ENCODE measurements at places on chromosomes 12 and 14. TPM values are rescaled to one million over a fixed set of nuclear protein-coding genes. Genes with fewer than 3 reads are reported as not detected.

The B3GNT4 gene
- total RNA-seq, result 10.3 TPM

The GRIN2B gene
- total RNA-seq, result 157 TPM

The RNASE7 gene
- total RNA-seq, result not detected

The NANOG gene
- total RNA-seq, result 0.23 TPM

The FAM90A1 gene
- 0.34 TPM for total RNA-seq

The RIC8B gene
- total RNA-seq, result 31.3 TPM

The TAS2R9 gene
- 0.49 TPM for total RNA-seq

- DNase-seq, result no peak
Measured at GRCh38 chr14:64801800-64802199, 77.9 kb downstream of the SPTB start.

- no peak for DNase-seq
Measured at GRCh38 chr12:18703321-18703720, 34.5 kb downstream of the PLCZ1 start.

- no peak for DNase-seq
Measured at GRCh38 chr14:24794644-24795305, 160.8 kb upstream of the GZMB start.

DNA sequence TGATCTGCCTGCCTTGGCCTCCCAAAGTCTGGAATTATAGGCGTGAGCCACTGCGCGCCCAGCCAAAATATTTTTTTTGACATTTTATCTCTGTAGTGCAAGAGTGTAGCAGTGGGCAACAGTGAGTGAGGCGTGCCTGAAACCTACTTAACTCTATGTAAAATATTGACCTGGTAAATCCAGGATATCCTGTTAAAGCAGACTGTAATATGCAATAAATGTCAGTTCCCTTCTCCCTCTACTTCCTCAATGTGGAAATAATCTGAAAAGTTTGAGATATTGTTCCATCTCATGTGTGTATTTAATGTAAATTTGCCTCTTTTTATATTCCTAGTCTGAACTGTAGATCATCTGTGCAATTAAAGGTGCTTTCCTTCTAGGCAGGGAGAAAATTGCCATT is 9.5 kb upstream of the CDK17 start:
- no peak for DNase-seq

- DNase-seq, result no peak
Measured at GRCh38 chr14:66982247-66982646, 207.0 kb upstream of the GARIN2 start.

DNA sequence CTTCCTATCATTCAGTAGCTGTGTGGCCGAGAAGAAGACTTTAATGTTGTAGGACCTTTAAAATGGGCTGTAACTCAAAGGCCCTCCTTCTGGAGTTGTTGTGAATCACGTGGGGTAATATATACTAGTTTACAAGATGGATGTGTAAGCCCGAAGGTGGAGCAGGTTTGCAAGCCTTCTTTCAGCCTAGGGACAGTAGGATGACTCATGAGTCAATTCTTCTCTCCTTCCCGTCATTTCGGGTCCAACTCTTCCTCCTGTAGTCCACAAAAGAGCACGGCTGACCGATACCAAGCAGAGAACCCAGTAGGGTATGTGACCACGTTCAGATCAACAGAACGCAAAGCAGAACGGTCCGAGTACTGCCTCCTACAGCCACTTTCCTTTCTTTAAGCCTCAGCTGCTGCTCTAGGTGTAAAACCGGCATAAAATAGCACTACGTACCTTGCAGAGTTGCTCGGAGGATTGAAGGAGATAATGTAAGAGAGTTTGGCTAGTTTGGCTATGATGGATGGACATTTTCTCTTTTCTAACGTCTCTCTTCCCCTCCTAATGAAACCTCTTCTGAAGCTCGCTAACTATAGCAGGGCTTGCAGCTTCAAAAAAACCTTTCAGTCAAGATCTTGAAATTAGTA is 1.3 kb upstream of the RASSF3 start:
- no peak for DNase-seq

DNA sequence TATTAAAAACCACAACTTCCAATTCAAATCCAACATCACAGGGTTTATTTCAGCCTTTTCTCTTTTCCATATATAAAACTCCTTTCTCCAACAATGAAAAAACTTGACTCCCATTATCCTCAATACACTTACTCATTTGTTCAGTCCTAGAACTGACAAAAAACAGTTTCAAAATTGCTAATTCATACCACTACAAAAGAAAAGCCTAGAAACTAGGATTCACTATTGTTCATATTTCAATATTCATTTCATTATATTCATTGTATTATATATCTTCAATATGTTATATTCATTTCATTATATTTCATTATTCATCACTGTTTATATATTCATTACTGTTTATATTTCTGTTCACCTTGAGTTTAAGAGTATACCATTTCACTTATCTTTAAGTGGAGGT is 85.8 kb downstream of the NUMB start:
- DNase-seq, result no peak

- DNase-seq, result no peak
Measured at GRCh38 chr14:105480199-105480746, 5.7 kb downstream of the CRIP2 start.

DNA sequence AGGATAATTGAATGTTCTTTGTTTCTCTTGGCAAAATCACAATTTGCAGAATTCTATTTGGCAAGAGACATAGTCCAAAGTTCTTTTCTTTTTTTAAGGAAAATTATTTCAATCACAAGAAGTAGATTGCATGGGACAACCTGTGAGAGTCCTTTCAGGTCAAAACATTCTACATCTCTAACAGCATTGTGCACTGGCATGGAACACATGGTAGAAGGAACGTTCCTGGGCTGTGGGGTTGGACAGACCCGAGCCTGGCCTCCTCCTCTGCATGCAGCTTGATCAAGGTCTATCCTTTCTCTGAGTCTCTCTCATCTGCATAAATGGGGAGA is 88.6 kb upstream of the CPSF6 start:
- no peak for DNase-seq

GRCh38 chr14:74302152-74302628 is 544 bp downstream of the ABCD4 start:
- no peak for DNase-seq

DNA sequence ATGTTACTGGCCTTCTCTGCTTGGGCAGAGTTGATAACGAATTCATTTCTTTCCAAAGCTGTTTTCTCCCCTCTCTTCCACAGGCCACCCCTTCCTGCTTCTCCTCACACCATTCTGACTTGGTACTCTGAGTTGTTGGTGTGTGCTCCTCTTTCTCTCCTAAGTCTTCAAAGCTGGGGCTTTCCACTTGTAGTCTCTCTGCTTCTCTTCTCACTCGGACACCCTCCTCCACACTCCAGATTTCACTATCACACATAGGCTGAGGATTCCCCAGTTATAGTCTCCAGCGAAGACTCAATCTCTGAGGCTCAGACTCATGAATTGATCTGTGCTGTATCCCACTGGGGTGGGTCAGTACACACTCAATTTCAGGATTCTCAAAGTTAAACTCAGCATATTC is 201.0 kb downstream of the SSPN start:
- DNase-seq, result no peak

DNA sequence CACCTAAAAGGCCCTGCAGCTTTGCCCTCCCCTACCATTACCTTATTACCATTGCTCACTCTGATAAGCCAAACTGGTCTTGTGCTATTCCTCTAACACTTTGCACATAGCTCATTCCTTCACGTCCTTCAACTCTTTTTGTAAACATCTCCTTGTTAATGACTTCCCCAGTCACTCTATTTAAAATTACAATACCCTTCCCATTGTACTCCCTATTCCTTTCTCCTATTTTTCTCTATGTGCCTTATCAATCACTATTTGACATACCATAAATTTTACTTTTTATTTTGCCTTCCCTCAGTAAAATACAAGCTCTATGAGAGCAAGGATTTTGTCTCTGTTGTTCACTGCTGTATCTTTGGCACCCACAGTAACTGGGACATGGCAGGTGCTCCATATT is 5.4 kb downstream of the SARNP start:
- DNase-seq, result no peak

- DNase-seq, result no peak
Measured at GRCh38 chr14:22535126-22535525, 53.9 kb downstream of the DAD1 start.

- no peak for DNase-seq
Measured at GRCh38 chr14:100149851-100150611, 9.4 kb downstream of the DEGS2 start.

All from dorsolateral prefrontal cortex (tissue), 122 donors.